SJCRH30 (cell line): ENCODE measurements at places on chromosomes 12 and 14. TPM values are rescaled to one million over a fixed set of nuclear protein-coding genes. Genes with fewer than 3 reads are reported as not detected.

Gene C12orf50
- total RNA-seq = 0.28 TPM in 1 of 2 replicates, not detected in the other

Gene RNASE2
- total RNA-seq = not detected in 2 replicates

DNA sequence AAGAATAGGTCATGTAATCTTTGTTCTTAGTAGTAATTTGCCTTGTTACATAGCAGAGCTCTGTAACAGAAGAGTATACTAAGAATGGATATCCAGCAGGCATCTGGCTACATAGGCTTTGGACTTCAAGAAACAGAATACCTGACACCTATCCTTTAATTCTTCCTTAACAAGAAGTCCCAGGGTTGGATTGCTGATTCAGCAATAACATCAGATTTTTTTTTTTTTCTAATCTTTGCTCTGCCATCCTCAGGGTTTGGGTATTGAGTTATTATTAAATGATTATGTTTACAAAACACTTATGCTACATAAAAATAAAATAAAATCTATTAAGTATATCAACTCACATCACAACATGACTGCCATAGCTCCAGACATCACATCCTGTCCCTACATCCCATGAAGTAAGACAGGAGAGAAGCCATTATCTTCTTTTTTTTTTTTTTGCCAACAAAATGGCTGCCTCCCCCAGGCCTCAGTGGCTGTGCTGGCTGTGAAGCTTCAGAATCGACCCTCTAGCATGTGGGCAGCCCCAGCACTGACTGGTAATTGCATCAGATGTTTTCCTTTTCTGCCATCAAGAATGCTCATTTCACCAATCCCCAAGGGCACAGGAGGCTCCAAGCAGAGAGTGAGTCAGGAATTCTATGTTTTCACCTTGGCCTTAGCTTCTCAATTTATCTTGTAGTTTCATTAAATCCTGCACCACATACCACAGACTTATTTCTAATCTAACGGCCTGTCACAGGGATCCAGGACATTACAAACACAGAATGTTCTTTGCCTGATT lies 186.2 kb downstream of the DICER1 start:
- no peak overlapping the region for H3K27ac ChIP-seq
- H3K4me1 ChIP-seq = no peaks in the 10 kb centered on the region
- no peaks in the 10 kb centered on the region for H3K27me3 ChIP-seq
- no peaks in the 10 kb centered on the region for H3K36me3 ChIP-seq
- no peak for DNase-seq

GRCh38 chr12:127293507-127294310 lies 973.3 kb upstream of the TMEM132C start:
- H3K36me3 ChIP-seq = no peaks in the 10 kb centered on the region
- H3K4me1 ChIP-seq = no peaks in the 10 kb centered on the region
- peak; percentile 30 for DNase-seq
- no peak overlapping the region for H3K4me3 ChIP-seq
- H3K27me3 ChIP-seq = no peaks in the 10 kb centered on the region

GRCh38 chr14:89740241-89740640 lies 214.3 kb downstream of the EFCAB11 start:
- H3K4me3 ChIP-seq = no peak overlapping the region
- no peak overlapping the region for H3K27ac ChIP-seq
- H3K36me3 ChIP-seq = no peaks in the 10 kb centered on the region
- no peak for DNase-seq
- H3K27me3 ChIP-seq = no peaks in the 10 kb centered on the region
- H3K4me1 ChIP-seq = no peaks in the 10 kb centered on the region
